ENCODE measurements at places on chromosomes 7 and 10.

GRCh38 chr7:11376529-11376928, 402.9 kb downstream of the PHF14 start:
- no peak for DNase-seq

GRCh38 chr7:94142281-94142680, 138.1 kb upstream of the BET1 start:
- no peak for DNase-seq

DNA sequence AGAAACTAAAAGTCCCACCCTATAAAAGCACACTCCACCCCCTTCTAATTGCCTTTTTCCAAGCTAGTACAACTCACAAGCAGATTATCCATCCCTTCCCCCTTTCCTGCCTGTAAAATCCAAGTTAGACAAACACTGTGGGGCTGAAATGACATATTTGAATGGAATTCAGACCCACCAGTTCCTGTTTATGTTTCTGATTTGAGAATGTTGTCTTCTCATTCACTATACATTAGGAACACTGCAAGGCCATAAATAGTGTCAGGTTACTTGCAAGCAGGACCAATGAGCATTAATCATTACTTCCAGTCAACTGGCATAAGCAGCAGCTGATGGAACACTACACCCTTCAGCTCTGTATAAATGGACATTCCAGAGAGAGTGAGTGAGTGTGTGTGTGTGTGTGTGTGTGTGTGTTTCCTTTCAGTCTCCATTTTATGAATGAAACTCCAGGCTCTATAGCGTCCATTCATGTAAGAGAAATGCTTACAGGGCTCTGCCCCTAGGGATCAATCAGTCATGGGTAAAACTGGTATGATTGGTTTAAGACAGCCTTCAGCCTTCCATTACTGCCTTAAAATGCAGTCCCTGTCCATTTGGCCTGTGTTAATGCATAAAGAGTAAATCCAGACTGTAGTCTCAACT, 69.3 kb downstream of the ETV1 start:
- DNase-seq, result no peak

- DNase-seq, result no peak
Observed at GRCh38 chr7:129147731-129148130, 3.2 kb downstream of the TSPAN33 start.

GRCh38 chr7:69922026-69922803, 323.9 kb downstream of the AUTS2 start:
- DNase-seq, result no peak

DNA sequence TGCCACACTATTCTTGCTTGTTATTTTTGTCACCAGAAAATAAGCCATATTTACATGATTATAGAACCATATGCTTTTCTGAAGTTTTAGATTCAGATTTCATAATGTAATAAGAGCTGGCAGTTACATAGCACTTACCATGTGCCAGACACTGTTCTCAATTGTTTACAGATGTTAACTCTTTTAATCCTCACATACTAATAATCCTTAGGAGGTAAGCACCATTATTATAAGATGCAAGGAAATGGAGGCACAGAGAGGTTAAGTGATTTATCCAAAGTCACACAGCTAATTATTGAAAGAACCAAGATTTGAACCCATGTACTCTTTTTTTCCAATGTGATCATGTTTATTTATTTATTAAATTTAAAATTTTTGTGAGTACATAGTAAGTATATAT, 57.2 kb downstream of the CREB5 start:
- no peak for DNase-seq

DNA sequence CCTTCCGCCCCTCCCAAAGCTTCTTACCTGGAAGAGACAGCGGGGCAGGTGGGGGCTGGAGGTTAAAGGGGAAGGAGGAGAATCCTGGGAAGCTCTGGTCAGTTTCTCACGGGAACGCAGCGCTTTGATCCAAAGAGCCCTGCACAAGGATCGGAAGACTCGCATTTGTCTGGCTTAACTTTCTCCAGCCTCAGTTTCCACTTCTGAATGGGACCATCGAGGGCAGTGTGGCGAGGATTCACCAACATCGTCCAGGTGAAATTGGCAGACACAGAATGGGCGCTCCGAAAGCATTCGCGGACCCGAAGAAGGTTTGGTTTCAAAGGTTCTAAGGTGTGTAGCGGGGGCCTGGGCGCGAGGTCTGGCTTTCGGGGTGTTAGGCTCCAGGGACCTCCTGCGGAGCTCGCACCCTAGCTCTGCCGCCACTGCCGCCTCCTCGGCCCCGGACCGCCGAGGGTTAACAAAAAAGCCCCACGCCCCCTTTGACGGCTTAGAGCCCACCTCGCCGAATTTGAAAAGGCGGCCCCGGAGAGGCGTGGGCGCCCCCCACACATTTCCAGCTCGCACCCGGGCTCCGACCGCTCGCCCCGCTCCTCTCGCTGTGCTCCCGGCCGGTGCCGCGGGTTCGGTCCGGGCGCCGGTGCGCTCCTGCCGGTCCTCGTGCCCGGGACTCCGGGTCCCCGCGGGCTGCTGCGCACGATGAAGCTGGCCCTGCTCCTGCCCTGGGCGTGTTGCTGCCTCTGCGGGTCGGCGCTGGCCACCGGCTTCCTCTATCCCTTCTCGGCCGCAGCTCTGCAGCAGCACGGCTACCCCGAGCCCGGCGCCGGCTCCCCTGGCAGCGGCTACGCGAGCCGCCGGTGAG, at the start of gene COL26A1:
Gene COL26A1 (plus strand): TSS at position 542 of the 862 bp plus-strand sequence. CDS start 158 bp downstream, at position 700.
- DNase-seq, result peak; percentile 37

DNA sequence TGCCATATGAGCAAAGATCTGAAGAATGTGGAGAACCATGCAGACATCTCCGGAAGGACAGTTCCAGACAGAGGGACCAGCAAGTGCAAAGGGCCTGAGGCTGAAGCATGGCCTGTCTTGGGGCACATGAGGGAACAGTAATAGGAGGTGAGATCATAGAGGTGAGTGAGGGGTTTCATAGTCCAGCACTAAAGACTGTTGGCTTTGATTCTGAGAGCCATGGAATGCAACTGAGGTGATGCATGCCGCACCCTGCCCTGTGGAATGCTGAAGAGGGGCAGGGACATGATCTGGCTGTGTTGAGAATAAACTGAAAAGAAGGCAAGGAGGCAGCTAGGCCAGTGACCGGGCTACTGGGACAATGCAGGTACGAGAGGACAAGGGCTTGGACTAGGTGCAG, 253.1 kb upstream of the KLF14 start:
- no peak for DNase-seq

GRCh38 chr10:81182296-81182695, 644.6 kb downstream of the SH2D4B start:
- DNase-seq, result no peak

DNA sequence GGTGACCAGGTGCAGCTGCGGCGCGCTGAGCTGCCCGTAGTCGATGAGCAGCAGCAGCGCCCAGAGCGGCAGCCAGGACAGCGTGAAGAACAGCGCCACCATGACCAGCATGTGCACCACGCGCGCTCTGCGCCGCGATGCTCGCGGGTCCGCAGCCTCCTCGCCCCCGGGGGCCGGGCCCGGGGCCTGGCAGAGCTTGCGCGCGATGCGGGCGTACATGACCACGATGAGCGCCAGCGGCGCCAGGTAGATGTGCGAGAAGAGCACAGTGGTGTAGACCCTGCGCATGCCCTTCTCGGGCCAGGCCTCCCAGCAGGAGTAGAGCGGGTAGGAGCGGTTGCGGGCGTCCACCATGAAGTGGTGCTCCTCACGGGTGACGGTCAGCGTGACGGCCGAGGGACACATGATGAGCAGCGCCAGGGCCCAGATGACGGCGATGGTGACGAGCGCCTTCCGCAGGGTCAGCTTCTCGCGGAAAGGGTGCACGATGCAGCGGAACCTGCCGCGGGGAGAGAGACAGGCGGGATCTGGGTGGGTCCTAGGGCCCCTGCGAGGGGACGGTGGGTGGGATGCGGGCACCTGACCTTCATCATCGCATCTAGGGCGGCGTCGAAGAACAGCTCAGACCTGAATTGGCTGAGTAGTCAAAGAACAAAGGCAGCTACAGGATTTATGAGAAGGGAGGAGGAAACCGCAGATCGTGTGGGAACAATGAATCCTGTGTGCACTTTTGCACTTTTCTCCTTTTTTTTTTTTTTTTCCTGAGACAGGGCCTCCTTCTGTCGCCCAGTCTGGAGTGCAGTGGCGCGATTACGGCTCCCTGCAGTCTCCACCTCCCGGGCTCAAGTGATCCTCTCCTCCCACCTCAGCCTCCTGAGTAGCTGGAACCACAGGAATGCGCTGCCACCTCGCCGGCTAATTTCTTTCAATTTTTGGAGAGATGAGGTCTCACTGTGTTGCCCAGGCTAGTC, 22.4 kb upstream of the PPA1 start:
- no peak for DNase-seq

DNA sequence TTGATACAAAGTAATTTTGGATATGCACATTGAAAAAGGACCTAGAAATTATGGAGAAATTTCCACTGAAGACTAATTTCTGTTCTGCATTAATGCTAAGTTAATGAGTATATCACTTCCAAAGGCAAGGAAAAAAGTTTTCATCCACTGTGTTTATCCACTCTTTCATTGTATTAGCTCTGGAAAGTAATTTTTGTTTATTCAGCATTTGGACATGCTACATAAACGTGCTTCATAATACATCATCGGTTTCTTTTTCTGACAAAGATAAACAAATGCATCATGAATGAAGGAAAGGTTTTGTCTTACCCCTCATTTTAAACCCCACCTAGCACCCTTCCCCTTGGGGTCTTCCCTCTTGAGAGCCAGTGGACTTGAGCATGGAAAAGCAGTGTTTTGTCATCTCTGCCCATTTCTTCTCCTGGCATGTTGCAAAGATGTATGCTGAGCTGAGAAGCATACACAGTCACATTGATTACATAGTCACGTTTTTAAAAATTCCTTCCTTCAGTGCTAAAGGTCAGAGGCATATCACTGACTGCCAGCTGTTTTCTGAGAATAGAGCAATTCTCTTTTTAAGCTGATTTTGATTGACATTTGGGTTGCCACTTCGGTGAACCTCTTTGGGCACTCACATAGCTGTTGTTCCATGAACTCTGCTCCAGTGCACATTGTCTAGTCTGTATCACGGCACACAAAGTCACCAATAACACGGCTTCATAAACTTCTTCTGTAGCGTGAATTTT, 65.9 kb upstream of the C7orf33 start:
- no peak for DNase-seq

All from GM12891 (cell line).